Activated naive CD8-positive, alpha-beta T cell treated with anti-CD3 and anti-CD28 coated beads, Interleukin-2, amount 50 U/mL, for 24 hours (primary cell): ENCODE measurements at places on chromosomes 13 and 19.
A peak's percentile ranks its signal among the peaks of the same experiment; 100 is the strongest.

DNA sequence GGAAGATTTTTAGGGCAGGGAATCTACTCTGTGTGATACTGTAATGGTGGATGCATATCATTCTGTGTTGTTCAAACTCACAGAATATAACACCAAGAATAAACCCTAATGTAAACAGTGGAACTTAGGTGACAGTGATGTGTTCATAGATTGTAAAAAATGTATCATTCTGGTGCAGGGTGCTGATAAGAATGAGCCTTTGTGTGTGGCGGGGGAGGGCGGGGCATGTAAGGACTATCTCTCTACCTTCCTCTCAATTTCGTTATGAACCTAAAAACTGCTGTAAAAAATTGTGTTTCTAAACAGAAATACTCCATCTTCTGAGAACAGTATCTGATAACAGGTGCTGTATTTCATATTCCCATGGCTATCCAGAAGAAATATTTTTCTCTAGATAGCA lies 35.6 kb downstream of the TNFRSF19 start:
- no peak for DNase-seq

- peak; percentile 79 for DNase-seq
Observed at GRCh38 chr19:17333611-17334413, 843 bp downstream of the ANO8 start.

- no peak for DNase-seq
Observed at GRCh38 chr13:39349391-39349960, 253.5 kb downstream of the LHFPL6 start.

GRCh38 chr19:6856749-6857372 lies 30.5 kb upstream of the ADGRE1 start:
- no peak for DNase-seq

DNA sequence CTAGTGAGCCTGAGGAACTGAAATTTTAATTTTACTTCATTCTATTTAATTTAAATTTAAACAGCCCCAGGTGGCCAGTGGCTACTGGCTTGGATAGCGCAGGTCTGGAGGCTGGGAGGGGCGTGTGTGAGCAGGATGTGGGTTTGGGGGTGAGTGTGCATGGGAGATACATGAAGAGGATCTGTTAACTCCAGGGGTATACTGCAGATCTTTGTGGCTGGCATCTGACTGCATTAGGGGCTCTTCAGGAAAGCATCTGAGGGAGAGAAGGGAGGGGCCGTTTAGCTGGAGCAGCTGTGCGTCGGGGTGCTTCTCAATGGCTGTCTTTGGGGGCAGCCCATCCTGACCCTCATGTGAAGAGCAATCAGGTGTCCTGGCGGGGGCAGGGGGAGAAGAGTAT lies 6.8 kb downstream of the SHANK1 start:
- DNase-seq: no peak

DNA sequence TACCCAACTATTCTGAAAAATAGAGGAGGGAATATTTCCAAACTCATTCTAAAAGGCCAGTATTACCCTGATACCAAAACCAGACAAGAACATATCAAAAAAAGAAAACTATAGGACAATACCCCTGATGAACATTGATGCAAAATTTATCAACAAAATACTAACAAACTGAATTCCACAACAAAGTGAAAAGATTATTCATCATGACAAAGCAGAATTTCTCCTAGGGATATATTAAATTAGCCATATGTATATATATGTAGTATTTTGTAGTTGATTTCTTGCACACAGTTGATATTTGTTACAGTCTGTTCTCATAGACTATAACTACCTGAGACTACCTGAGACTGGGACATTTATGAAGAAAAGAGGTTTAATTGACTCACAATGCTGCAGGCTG lies 495.0 kb upstream of the SPRY2 start:
- DNase-seq: no peak

DNA sequence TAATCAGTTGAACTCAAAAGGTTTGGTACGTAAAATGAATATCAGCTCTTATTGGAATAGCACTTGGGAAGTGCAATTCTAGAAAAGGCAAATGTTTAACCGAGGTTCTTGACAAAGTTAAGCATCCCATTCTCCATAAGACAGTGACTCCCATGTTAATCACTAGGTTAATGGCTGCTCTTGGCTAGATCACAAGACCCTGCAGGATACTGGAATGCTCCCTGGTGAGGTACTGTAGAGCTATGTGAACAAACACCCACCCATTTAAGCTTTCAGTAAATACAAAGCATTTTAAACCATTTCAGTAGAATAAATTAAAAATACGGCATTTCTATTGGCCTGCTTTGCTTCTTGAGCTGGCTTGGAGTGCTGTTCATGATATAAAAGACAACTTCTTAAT lies 56.5 kb downstream of the TDRD3 start:
- no peak for DNase-seq

DNA sequence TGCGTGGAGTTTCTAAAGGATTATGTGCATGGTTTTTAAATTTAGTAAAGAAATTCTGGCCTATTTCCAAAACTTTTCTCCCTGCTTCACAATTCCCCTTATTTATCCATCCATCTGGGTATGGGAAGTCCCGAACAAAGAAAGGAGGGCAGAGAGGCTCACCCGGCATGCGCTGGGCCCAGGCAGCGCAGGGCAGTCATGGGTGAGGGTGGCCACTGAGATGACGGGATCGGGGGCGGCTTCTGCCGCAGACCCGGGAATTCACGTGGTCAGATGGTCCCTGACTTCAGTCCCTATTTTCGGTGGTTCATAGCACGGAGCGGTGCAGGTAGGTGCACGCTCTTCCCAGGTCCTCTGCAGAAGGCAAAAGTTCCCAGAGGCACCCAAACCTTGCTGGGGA lies 14.5 kb downstream of the IRS2 start:
- DNase-seq: no peak

DNA sequence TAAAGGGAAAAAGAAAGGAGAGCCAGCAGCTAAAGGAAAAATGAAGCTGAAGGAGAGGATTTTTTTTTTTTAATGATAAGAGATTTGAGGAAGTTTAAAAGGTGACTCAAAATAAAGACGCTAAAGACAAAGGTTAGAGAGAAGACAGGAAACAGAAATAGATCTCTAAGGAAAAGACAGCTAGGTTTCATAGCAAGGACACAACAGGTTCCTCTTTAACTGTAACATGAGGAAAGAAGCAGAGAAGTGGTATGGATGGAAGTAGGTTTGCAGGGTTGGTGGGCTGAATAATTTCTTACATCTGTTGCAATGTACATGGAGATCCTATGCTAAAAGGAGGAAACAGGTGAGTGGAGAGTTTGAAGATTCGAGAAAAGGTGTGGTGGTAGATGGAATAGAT lies 107.5 kb downstream of the MYCBP2 start:
- no peak for DNase-seq

DNA sequence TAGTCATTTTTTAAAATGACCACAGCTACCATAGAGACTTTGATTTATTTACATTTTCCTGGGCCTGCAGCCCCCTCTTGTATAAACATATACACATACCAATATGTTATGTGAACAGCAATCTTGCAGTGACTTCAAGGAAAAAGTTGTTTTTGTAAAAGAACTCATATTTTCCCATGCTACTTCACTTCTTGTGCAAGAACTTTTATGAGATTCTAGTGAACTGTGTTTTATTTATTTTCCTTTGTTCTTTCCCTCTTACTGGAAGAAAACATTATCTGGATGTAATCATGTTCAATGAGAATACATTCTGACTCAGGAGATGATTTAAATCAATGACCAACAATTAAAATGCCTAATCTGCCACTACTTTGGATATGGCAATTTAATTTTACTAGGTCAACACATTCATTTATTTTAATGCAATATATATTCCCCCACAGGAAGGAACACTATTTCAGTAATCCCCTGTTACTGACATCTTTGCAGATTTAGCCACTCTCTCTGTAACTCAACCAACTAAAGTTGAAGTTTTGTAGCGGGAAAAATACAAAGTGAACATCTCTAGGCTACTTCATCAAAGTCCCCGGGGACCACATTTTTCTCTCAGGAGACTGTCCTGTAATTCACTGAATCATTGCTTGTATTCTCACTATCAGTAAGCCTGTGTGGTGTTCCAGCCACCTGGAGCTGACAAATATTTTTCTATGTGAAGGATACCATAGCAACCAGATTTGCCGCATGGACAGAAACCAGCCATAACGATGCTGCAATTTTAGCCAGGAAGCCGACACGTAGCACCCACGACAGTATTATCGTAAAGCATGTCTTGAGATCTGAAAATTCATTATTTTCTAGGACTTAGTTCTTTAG lies 90.5 kb downstream of the STARD13 start:
- DNase-seq: no peak

GRCh38 chr19:45250216-45250831 lies 747 bp upstream of the MARK4 start:
- DNase-seq: no peak

DNA sequence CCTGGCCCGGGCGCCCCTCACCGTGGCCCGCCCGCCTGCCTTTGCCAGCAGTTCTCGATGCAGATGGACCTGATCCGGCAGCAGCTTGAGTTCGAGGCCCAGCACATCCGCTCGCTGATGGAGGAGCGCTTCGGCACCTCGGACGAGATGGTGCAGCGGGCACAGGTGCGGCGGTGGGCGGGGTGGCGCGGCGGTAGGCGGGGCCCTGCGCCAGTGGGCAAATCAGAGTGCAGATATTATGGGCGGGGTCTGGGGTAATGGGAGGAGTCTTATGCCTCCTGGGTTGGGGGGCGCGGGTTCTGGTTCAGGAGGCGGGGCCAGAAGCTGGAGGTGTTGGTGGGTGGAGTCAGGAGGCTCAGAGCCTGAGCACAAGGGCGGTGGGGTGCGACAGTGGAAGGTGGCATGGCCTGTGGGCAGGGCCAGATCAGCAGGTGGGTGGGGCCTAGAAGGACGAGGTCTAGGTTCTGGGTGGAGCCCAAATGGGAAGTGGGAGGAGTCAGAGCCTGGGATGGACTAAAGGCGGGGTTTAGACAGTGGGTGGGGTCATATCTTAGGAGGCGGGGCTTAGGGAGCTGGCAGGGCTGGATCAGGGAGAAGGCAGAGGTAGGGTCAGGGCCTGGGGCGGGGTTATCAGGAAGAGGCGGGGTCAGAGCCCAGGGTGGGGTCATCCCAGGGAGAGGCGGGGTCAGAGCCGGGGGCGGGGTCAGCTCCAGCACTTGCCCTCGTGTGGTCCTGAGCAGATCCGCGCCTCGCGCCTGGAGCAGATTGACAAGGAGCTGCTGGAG lies 5.6 kb downstream of the APC2 start:
- peak; percentile 60 for DNase-seq

DNA sequence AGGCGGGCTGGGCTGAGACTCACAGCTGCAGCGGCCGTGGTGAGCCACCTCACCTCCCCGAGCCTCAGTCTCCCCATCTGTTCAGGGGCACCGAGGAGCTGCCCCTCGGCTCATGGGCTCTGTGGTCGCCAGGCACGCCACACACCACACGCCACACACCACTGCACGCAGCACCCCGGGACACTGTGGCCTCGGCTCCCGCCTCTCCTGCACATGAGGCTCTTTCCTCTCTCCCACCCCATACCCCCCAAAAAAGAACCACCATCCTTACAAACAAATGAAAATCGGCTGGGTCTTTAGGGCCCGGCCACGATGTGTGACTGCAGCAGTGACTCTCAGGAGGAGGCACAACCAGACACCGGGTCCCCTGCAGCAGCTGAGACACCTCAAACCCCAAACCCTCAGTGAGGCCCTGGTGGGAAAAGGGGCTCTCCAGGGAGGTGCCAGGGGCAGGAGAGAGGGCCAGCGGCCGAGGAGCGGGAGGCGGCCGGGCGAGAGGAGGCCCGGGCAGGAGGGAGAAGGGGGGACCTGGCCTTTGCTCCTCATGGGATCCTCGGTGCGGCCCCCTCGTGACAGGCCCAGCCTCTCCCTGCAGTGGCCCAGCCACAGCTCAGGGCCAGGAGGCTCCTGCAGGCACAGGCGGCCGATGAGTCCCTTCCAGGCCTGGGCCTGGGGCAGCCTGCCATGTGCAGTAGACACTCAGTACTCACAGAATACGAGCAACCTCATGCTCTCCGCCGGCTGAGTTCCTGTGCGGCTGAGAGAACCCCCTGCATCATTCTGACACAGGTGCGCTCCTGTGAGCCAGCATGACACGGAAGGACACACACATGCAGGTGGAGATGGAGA lies 66.3 kb downstream of the RASA3 start:
- peak; percentile 50 for DNase-seq

DNA sequence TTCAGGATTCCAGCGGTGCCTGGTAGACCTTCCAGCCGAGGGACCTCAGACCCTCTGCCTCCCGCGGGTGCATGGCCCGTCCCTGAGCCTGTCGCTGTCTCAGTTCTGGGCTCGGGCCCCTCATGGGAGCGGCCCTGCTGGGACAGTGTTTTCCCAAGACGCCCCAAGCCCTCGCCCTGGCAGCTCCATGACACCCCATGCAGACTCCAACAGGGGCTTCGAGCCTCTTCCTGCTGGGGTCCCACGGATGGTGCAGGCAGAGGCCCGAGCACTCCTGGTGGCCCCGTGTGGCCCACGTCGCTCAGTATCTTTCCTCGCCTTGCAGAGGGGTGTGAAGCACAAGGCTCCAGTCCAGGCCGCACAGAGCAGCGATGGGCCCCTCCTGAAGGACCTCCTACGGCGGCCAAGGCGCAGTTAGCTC lies 88.8 kb upstream of the MCF2L start:
- no peak for DNase-seq

GRCh38 chr13:90867336-90867683 lies 480.2 kb upstream of the MIR17HG start:
- DNase-seq: peak; percentile 19

DNA sequence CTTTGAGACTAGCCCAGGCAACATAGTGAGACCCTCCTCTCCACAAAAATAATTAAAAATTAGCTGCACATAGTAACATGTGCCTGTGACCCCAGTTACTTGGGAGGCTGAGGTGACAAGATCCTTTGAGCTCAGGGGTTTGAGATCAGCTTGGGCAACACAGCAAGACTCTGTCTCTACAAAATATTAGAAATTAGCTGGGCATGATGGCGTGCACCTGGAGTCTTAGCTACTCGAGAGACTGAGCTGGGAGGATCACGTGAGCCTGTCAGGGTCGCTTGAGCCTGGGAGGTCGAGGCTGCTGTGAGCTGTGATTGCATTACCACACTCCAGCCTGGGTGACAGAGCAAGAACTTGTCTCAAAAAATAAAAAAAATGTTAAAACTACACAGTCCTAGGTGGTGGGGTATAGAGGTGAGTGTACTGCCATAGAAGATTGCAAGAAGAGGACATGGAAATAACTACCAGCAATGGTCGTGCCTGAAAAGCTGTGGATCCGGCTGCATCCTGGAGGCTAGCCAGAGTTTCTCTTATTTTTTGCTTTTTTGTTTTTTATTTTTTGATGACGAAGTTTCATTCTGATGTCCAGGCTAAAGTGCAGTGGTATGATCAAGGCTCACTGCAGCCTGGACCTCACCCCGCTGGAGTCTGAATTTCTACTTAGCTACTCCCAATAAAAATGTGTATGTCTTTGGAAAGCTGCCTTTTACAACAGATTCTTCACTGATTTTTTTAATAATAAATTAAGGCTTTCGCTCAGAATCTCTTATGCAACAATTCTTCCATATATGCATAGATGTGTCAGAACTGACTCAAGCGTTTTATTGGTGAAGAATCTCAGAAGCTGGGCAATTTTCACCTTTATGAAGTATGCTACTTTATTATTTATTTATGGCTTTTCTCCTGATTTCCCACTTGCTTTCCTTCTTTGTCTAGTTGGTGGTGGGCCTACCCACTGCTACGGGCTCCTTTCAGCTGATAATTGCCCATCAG lies 393.8 kb downstream of the TSHZ3 start:
- DNase-seq: no peak
